ENCODE measurements at places on chromosomes 3 and 15.
A peak's percentile ranks its signal among the peaks of the same experiment; 100 is the strongest.

- no peak for DNase-seq
Observed at GRCh38 chr3:17027318-17027717, 142.6 kb downstream of the PLCL2 start.

DNA sequence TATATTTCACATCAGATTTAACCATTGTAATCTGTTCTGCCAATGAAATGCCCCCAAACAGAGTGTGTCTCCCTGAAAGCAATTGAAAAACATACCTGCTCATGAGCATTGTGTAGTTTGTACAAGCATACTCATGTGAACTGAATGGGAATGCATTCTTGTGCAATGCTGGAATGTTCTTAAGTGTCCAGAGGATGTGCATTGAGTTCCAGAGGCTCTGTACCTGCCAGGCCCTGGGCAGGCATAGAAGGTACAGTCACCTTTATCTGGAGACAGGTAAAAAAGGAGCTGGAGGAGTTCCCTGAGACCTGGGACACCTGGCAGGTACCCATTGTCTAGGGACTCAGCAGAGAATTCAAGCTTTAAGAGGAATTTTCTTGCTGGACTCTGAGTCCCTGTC lies 2.8 kb downstream of the MRAS start:
- no peak for DNase-seq

DNA sequence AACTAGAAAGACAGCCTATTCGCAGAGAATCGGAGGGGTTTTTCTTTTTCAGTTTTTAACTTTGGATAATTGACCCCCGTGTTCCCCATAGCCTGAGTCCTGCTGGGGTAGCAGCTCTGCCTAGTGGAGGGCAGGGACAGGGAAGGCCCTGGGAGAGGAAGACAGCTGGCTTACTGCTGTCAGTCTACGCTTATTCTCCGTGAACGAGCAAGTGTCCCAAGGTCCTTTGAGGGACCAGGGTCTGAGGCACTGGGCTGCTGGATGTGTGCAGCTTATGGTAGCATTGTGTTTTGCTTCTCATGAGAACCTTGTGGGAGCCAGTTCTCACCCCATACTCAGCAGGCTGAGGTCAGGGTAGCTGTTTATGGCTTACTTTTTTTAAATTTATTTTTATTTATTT lies 3.0 kb downstream of the LIMD1 start:
- DNase-seq, result no peak

GRCh38 chr15:50049871-50050270 lies 69.2 kb downstream of the ATP8B4 start:
- peak; percentile 79 for DNase-seq

GRCh38 chr3:188362405-188362831 lies 208.5 kb downstream of the LPP start:
- DNase-seq, result no peak

DNA sequence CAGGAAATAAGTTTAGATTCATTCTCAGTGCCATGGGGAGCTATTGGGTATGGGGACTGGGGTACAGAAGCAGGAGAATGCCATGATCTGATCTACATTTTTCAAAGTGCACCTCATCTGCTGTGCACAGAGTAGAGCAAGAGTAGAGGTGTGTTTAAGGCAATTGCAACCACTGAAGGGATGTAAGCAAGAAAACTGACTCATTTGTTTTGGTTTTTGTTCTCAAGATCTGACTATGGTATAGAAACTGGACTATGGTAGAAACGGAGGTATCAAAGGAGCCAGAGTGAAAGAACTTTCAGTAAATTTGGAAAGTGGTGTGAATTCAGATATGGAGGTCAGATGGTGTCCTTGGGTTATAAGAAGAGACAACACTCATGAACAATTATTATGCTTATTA lies 86.2 kb upstream of the CMSS1 start:
- no peak for DNase-seq

GRCh38 chr15:51750792-51751696 lies at the start of gene TMOD2:
Gene TMOD2, plus strand, starts transcription at chr15:51751597. Its CDS starts 14,845 bp downstream, at chr15:51766442.
- DNase-seq, result no peak

- no peak for DNase-seq
Observed at GRCh38 chr3:179734497-179735281, 81.8 kb downstream of the USP13 start.

DNA sequence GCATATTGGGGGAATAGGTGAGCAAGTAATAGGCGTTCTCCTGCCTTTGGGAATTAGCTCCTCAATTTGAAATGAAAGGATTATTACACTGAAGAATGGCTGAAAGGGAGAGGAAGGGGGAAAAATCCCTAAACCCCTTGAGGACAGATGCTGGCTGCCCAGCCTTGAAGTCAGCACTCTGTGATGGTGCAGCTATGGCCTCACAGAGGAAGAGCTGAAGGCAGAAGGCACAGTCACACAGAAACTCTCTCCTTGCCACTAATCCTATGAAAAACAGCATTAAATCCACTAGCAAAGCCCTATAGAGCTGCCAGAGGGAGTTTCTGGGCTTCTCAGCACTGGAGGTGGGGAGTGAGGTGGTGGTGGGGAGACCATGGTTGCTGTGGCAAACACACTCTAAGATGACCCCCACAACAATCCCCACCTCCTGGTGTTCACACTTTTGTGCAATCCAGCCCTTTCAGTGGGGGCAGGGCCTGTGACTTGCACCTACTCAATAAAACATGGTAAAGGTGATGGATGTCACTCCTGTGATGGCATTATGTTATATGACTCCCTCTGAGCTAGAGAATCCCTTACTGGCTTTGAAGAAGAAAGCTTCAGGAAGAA lies 101.2 kb downstream of the RFTN1 start:
- no peak for DNase-seq

DNA sequence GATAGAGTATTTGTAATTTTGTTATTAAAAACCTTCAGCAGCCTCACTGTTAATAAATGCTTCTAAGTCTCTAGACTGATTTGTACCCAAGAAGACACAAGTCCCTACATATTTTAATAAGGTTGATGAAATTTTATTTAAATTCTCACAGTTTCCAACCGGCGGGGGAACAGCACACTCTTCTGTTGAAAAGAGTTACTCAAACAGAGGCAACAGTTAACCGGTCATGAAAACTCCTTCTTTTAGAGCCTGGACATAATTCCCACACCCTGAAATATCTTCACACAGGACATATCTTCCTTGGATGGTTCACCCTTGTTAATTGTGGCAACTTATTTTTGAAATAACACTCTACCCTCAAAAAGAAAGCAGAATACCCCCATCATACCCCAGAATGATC lies 278.8 kb downstream of the FOXP1 start:
- no peak for DNase-seq

GRCh38 chr3:129697229-129697969 lies 90.9 kb upstream of the PLXND1 start:
- no peak for DNase-seq

- DNase-seq, result no peak
Observed at GRCh38 chr3:135581806-135582205, 383.7 kb upstream of the PPP2R3A start.

- DNase-seq, result no peak
Observed at GRCh38 chr3:49470714-49471420, 800 bp downstream of the DAG1 start.

DNA sequence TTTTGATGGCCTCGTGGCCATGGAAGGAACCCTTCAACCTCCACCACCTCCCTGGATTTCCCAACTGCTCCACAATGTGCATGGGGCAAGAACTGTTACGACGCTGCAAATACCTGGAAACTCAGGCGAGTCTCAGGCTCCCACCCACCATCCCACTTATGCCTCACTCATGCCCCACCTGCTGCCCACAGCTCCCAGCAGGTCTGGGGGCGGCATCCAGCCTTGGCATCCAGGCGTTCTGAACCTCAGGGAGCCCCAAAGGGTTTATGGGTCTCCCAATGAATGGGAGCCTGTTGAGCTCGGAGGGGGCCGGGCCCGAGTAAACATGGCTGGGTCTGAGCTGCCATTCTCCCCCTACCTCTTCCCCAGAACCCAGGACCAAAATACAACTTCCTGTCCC lies 2.0 kb upstream of the PTH1R start:
- DNase-seq, result no peak

DNA sequence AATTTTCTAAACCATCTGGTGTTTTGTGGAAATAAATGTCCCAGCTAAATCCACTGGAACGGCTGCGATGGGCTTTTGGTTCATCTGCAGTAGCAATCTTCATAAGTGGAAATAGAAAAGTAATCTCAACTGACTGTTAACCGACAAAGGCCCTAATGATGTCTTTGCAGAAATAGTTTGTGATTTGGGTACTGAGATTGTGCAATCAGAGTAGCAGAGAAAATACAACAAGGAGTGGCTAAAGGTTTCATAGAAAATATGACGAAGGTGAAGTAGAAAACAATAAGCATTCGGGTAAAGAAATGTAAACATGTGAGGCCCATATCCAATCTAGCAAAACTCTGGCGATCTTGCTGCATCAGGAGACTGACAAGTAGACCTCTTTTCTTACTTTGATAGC lies 262.6 kb upstream of the MCTP2 start:
- DNase-seq, result no peak

- DNase-seq, result peak; percentile 35
Observed at GRCh38 chr3:31862666-31863279, 118.3 kb downstream of the OSBPL10 start.

GRCh38 chr3:43838009-43838758 lies 147.4 kb downstream of the ABHD5 start:
- no peak for DNase-seq

- DNase-seq, result no peak
Observed at GRCh38 chr3:139284221-139284620, 59.6 kb upstream of the MRPS22 start.

DNA sequence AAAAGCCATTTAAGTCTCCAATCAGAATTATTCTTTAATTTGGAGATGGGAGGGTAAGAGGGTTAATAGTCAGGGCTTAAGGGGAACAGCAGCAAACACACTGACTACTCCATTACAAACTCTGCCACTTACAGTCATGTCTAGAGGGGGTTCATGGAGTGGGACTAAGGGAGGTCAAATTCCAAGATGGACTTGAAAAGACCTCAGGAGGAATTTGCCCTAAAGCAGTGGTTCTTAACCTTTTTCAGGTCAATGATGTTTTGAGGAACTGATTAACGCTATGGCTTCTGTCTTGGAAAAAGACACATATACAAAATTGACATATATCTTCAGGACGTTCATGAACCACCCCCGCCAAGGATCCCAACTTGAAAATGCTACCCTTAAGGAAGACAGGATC lies 13.9 kb downstream of the GOLIM4 start:
- DNase-seq, result no peak

DNA sequence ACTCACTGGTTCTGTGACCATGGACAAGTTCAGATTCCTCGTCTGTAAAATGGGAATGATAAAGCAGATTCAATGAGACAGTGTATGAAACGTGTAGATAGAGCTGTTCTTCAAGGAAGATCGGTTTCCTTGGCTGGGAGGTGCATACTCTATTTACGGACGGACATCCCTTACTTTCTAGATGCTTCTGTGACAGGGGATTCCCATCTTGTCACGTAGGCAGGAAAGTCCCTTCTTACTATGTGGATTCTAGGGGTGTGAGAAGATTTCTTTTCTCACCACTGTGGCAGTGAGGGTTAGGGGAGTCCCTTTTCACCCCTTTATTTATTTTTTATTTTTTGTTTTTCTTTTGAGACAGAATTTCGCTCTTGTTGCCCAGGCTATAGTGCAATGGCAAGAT lies 180.9 kb upstream of the TBL1XR1 start:
- DNase-seq, result no peak

DNA sequence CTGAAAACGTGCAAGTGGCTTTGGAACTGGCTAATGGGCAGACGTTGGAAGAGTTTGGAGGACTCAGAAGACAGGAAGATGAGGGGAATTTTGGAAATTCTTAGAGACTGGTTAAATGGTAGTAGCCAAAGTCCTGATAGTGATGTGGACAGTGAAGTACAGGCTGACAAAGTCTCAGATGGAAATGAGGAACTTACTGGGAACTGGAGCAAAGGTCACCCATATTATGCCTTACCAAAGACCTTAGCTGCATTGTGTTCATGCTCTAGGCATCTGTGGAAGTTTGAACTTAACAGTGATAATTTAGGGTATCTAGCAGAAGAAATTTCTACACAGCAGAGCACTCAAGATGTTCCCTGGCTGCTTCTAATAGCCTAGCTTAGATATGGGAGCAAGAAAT lies 28.6 kb upstream of the SERPINI2 start:
- DNase-seq, result no peak

DNA sequence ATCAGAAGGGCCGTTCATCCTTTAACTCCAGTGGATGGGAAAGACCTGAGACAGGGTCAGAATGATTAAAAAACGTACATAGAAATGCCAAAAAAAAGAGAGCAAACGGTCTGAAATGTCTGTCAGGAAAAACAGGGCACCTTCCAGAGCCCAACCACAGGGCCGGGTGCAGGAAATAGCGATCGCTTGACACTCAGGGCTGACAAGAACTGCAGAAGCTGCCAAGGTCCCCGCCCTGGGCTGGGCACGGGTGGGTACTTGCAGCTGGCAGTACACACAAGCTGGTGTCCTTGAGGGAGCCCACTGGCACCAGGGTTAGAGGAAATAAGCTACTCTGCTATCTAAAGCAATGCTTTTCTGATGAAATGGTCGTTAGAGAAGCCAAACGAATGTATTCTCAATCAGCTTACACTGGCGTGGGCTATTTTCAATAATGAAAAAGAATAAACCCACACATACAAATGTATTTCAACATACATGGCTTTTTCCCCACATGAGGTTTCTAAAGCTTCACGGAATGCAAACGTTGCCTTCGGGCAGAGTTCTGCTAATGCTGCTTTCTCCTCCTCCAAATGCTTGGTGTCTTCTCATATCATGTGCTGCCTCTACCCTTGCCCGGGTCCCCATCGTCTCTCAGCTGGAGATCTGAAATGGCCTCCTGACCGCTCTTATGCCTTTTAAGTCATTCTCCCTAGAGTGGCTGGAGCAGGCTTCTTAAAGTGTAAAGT lies 15.6 kb downstream of the FRMD4B start:
- DNase-seq, result peak; percentile 55

GRCh38 chr3:67674055-67674454 lies 19.6 kb upstream of the SUCLG2 start:
- DNase-seq, result no peak
